ENCODE measurements at places on chromosomes 3 and 15.
A peak's percentile ranks its signal among the peaks of the same experiment; 100 is the strongest.

GRCh38 chr3:128770387-128770786 lies 44.4 kb downstream of the RAB7A start:
- no peak for DNase-seq
- no peak overlapping the region for H3K4me3 ChIP-seq
- no peaks in the 10 kb centered on the region for H3K36me3 ChIP-seq
- peaks cover 18% of the 10 kb centered on the region for H3K4me1 ChIP-seq

GRCh38 chr3:23072693-23073092 lies 130.4 kb upstream of the UBE2E2 start:
- DNase-seq: no peak
- H3K36me3 ChIP-seq: no peaks in the 10 kb centered on the region
- H3K4me1 ChIP-seq: no peaks in the 10 kb centered on the region
- no peaks in the 10 kb centered on the region for H3K27me3 ChIP-seq
- no peak overlapping the region for H3K27ac ChIP-seq

- no peaks in the 10 kb centered on the region for H3K36me3 ChIP-seq
- peak overlapping the region; percentile 78 for H3K27ac ChIP-seq
- H3K4me3 ChIP-seq: peak overlapping the region; percentile 75
Measured at GRCh38 chr15:34318277-34319079, 19.1 kb downstream of the SLC12A6 start.

DNA sequence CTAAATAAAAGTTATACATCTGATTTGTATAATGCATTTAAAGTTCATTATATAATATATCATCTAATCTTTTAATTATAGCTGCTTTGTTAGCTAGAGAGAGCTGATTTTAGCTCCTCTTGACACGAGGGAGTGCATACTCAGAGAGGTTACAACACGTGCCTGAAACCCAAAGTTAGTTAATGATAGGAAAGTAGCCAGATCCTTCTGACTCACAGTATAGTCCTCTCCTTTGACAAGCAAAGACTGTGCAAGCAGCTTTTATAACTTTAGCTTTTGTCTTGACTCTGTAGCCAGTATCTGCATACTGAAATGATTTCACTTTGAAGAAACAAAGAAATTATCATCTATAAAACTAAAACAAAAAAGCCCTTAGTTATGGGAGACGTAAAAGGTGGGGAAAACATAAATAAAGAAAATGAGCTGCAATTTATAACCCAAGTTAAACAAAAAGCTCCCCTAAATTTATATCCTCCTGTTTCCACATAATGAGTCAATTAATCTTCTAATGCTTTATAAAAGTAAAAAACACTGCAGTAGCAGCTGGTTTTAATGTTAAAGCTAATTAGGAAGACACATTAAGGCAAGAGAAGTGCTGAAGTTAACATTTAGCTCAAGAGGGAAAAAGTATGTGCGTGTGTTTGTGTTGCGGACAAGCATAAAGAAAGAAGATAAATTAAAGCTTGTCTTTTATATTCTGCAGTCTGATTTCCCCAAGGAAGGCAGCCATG lies 13.1 kb downstream of the GABRR3 start:
- 0 out of 2 replicates have a peak, but pooled peaks cover 4% of the 10 kb centered on the region for H3K4me1 ChIP-seq
- H3K36me3 ChIP-seq: no peaks in the 10 kb centered on the region
- no peak overlapping the region for H3K4me3 ChIP-seq
- no peak for DNase-seq

GRCh38 chr15:65062726-65063125 lies 5.1 kb downstream of the RASL12 start:
- no peak overlapping the region for H3K4me3 ChIP-seq
- H3K36me3 ChIP-seq: no peaks in the 10 kb centered on the region
- no peak overlapping the region for H3K27ac ChIP-seq
- DNase-seq: no peak
- peaks cover 6% of the 10 kb centered on the region for H3K27me3 ChIP-seq

GRCh38 chr3:185114756-185115155 lies 38.1 kb downstream of the C3orf70 start:
- H3K4me3 ChIP-seq: no peak overlapping the region
- H3K27me3 ChIP-seq: peaks cover 38% of the 10 kb centered on the region
- H3K4me1 ChIP-seq: no peaks in the 10 kb centered on the region
- H3K36me3 ChIP-seq: no peaks in the 10 kb centered on the region
- H3K27ac ChIP-seq: no peak overlapping the region

DNA sequence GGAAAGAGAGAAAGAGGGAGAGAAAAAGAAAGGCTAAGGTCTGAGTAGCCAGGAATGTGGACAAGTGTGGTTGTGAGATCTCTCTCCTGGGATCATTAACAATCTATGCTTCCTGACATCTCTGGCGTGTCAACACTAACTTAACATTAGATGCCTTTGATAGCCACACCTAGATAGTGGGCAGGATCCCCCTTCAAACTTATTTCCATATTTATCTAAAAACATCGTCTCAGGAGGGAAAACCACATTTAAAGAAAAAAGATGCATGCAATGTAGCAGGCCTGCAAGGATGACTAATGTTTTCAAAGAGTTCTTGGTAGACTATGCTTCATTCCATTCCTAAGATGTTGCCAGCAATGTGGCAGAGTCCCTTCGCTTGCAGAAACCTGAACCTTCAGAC lies 80.9 kb downstream of the MLH1 start:
- H3K27me3 ChIP-seq: no peaks in the 10 kb centered on the region
- no peaks in the 10 kb centered on the region for H3K4me1 ChIP-seq
- H3K4me3 ChIP-seq: no peak overlapping the region
- DNase-seq: no peak
- no peak overlapping the region for H3K27ac ChIP-seq

DNA sequence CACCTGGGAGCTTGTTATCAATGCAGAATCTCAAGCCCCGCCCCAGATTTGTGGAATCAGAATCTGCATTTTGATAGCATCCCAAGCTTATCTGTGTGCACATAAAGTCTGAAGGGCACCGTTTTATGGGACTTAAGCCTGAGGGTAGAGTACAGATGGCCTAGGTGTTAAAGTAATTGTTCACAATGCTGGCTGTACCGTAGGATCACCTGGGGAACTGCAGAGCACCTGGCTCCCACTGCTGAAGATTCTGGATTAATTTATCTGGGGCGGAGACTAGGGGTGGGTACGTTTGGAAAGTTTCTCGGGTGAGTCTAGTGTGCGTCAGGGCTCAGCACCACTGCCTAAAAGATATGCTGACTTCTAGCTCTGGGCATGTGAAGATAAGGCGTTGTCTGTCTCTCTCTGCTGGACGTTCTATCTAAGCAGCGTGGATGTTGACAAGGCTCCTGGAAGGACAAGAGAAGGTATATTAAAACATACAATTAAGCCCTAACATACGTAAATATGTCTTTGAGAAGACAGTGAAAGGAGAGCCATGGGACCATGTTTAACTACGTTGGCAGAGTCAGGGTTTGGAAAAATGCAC lies 63.2 kb upstream of the RASGRP1 start:
- no peaks in the 10 kb centered on the region for H3K4me1 ChIP-seq
- no peak overlapping the region for H3K4me3 ChIP-seq
- no peak for DNase-seq
- no peak overlapping the region for H3K27ac ChIP-seq
- no peaks in the 10 kb centered on the region for H3K36me3 ChIP-seq

GRCh38 chr3:35537265-35537664 lies 102.1 kb upstream of the ARPP21 start:
- H3K27me3 ChIP-seq: no peaks in the 10 kb centered on the region
- no peak overlapping the region for H3K27ac ChIP-seq
- H3K36me3 ChIP-seq: no peaks in the 10 kb centered on the region
- no peak for DNase-seq

GRCh38 chr15:67066041-67066958 lies 898 bp downstream of the SMAD3 start:
- H3K36me3 ChIP-seq: peaks cover 15% of the 10 kb centered on the region
- peaks cover 46% of the 10 kb centered on the region for H3K4me1 ChIP-seq
- H3K27ac ChIP-seq: peak overlapping the region; percentile 100
- no peaks in the 10 kb centered on the region for H3K27me3 ChIP-seq
- peak overlapping the region; percentile 93 for H3K4me3 ChIP-seq
- DNase-seq: no peak

DNA sequence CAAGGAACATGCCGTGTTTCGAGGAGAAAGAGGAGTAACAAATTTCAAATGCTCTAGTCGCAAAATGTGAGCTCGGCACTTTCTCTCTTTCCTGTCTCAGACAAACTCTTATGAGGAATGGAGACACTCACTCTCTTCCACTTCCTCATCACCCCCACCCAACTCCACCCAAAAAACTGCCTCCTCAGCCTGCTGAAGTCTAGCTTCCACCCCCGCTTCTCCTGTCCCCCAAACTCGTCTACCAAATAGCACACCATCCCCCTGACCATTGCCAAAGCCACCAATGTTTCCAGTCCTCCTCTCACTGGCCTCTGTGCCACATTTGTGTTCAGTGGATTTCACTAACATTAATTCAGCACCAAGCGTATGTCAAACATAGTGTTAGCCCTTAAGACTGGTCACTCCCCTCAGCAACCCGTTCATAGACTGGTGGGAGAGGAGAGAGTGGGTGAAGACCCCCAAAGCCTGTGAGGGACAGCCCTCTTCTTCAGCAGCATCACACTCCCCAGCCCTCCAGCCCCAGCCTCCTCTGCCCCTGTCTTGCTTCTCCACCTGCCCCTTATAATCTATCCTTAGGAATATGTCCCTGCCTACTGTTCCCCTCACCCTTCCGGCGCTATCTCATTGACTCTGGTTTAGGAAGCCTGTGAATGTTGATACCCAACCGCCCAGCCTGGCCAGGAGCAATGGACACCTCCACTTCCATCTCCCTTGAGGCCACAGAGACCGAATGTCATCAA lies 77.3 kb downstream of the FAM174B start:
- DNase-seq: no peak
- no peaks in the 10 kb centered on the region for H3K4me1 ChIP-seq
- H3K27ac ChIP-seq: no peak overlapping the region

- H3K36me3 ChIP-seq: no peaks in the 10 kb centered on the region
- H3K27me3 ChIP-seq: no peaks in the 10 kb centered on the region
- H3K4me1 ChIP-seq: no peaks in the 10 kb centered on the region
- DNase-seq: no peak
Measured at GRCh38 chr3:39372833-39373232, 10.3 kb upstream of the SLC25A38 start.

DNA sequence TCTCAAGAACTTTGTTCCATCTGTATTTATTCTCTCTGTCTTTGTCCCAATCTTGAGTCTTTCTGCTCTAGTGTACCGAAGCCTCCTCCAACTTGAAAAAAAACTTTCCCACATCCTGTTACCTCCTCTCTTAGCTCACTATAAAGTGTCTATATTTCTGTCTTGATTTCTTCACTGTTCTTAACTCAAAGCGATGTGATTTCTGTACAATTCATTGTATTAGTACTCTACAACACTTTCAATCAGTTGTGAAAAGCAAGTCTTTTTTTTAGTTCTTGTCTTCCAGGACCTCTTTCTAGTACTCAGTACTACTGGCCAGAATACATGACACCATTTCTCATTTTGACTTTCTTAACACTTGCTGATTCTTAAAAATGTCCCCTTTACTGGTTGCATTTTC lies 353.5 kb upstream of the SATB1 start:
- H3K4me1 ChIP-seq: no peaks in the 10 kb centered on the region
- H3K27me3 ChIP-seq: no peaks in the 10 kb centered on the region
- no peak overlapping the region for H3K4me3 ChIP-seq
- no peak for DNase-seq
- H3K36me3 ChIP-seq: no peaks in the 10 kb centered on the region

DNA sequence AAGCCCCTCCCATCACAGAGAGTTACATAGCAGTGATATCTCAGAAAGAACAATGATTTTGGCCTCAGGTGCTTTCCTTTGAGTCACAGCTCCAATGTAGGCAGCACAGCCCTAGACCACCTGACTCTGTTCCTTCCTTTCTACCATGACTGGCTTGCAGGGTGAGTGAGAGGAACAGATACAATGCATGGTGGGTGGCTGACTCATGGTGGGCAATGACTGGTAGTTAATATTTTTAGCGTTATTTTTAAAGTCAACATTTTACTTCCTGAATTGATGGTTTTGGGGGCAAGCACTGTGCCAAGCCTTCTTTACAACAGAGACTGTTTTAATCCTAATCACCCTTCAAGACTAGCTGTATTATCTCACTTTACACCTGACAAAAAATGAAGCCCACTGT lies 32.8 kb upstream of the ST3GAL6 start:
- no peaks in the 10 kb centered on the region for H3K4me1 ChIP-seq
- no peak overlapping the region for H3K27ac ChIP-seq
- H3K36me3 ChIP-seq: no peaks in the 10 kb centered on the region
- no peak for DNase-seq
- H3K4me3 ChIP-seq: no peak overlapping the region

GRCh38 chr3:16140116-16140893 lies 34.2 kb upstream of the GALNT15 start:
- no peaks in the 10 kb centered on the region for H3K36me3 ChIP-seq
- no peak for DNase-seq
- no peaks in the 10 kb centered on the region for H3K4me1 ChIP-seq
- no peak overlapping the region for H3K4me3 ChIP-seq
- no peaks in the 10 kb centered on the region for H3K27me3 ChIP-seq

GRCh38 chr3:182473191-182473710 lies 320.1 kb upstream of the ATP11B start:
- H3K27ac ChIP-seq: no peak overlapping the region
- no peak for DNase-seq
- H3K4me1 ChIP-seq: no peaks in the 10 kb centered on the region
- H3K27me3 ChIP-seq: no peaks in the 10 kb centered on the region
- no peak overlapping the region for H3K4me3 ChIP-seq

DNA sequence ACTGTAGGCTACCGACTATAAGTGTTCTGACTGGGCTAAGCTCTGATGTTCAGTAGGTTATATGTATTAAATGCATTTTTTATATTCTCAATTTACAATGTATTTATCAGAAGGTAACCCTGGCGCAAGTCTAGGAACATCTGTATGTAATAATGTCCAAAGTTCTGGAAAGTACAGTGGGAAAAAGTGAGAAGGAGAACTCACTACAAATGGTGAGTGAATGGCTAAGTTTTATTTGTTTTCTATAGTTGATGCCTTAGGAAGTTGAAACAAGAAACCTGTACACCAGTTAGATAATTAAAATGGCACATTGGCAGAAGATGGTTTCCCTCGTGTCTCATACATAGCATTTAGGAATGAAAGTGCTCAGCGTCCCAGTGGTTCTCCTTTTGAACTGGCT lies 333.4 kb upstream of the THRB start:
- no peak for DNase-seq
- peaks cover 8% of the 10 kb centered on the region for H3K27me3 ChIP-seq
- no peaks in the 10 kb centered on the region for H3K36me3 ChIP-seq
- no peak overlapping the region for H3K27ac ChIP-seq
- no peaks in the 10 kb centered on the region for H3K4me1 ChIP-seq

DNA sequence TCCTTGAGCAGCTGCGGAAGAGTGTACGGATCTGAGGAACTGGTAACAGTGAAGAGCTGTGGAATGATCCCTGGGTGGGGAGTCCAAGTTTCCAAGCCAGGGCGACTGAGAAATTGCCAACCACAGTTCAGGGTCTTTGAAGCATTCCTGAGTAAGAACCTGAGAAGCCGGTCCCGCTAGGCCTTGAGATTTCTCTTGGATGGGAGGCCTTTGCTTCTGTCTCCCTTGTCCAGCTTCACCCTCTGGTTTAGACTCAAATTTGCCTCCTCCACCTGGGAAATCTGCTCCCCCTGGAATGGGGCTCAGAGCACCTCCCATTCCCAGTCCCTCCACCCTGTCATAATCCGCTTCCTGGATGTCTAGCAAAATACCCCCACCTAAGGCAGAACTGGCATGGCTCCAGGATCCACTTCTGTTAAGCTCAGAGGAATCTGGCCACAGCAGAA lies 127.7 kb upstream of the DLG1 start:
- no peak overlapping the region for H3K4me3 ChIP-seq
- H3K4me1 ChIP-seq: no peaks in the 10 kb centered on the region
- peaks cover 10% of the 10 kb centered on the region for H3K27me3 ChIP-seq

GRCh38 chr3:187896646-187897045 lies 151.4 kb upstream of the BCL6 start:
- no peaks in the 10 kb centered on the region for H3K27me3 ChIP-seq
- no peak for DNase-seq
- no peak overlapping the region for H3K4me3 ChIP-seq
- H3K4me1 ChIP-seq: no peaks in the 10 kb centered on the region
- H3K36me3 ChIP-seq: no peaks in the 10 kb centered on the region
